ENCODE measurements at places on chromosomes 7 and 10.

DNA sequence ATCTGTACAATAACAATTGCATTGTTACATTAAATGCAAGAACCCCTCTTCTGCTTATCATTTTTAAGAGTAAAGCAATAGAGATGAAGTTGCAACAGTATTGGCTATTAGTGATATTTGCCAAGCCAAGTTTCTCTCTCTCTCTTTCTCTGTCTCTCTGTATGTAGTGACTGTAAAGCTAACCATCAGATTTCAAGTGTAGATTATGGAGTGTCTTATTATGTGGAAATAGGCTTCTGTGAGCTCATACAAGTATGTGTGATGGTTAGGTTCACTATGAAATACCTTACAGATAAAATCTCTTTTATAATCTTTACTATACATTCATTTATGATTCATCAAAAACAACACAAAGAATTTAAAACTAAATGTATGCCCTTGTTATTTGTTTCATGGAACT, 28.6 kb upstream of the NRP1 start:
- DNase-seq: no peak

DNA sequence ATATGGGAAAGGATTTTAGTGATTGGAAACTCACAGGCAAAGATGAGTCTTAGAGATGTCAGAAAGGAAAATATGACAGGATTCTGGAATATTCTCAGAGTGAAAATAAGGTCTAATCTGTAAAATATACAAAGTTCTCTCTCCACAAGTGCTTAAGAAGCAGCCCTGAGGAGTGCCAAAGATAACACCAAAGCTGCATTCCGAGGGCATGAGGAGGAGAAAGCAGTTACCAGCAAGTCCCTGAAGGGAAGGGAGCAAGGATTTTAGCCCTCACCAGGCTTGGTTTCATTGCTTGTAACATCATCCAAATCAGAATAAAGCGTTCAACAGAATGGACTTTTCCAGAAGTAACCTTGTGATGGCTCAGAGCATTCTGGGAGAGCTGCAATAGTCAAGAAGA, 31.4 kb upstream of the DLX6 start:
- DNase-seq: no peak

DNA sequence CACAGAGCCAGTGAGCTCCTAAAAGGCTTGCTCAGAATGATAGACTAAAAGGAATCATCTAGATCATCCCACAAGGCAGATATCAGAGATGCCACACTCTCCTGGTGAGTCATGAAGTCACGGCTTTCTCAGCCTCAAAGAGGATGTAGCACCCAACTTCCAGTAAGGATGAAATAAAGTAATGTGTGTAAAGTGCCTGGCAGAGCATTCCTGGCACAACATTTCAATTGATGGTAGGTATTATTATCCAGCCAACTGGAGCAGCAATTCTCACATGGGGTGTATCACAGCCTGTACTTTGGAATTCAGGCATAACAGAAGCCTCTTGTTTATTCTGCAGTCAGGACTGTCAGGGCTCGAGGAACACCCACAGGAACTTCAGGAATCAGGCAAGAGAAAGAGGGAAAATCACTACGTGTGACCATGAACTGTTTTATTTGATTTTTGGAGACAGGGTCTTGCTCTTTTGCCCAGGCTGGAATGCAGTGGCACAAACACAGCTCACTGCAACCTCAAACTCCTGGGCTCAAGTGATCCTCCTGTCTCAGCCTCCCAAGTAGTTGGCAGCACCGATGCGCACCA, 5.3 kb upstream of the NAT16 start:
- DNase-seq: peak; percentile 44

DNA sequence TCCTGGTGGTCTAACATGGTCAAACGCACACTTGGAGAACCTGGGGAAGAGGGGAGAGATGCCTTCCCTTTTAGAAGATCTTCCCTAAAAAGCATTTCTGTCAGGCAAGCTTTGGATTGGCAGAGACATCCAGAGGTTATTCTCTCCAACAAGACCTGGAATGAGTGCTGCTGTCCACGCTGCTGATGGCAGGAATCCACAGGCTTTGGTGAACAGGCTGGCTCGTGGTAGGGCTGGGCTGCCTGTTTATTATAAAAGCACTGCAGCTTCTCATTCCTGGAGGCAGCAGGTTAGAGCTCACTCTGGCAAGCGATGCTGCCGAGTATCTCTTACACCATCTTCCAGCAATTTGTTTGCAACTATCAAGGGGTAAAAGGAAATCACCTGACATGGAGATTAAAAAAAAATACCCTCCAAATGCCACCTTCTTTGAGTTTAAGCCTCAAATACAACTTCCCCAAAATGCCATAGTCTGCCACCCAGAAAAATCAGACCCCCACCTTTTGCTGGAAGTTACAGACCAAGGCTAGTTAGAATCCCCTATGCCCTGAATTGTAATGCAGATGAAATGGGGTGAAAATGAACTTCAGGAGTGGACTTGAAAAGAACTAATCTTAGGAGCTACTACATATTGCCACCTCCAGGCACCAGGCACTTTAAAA, 152.1 kb upstream of the KMT2E start:
- no peak for DNase-seq

- no peak for DNase-seq
These were observed 68.2 kb upstream of the AHR start for GRCh38 chr7:17230099-17230807.

Data from small intestine (tissue), 16 donors.